ENCODE measurements at places on chromosomes 4 and X. TPM values are rescaled to one million over a fixed set of nuclear protein-coding genes. Genes with fewer than 3 reads are reported as not detected.

DNA sequence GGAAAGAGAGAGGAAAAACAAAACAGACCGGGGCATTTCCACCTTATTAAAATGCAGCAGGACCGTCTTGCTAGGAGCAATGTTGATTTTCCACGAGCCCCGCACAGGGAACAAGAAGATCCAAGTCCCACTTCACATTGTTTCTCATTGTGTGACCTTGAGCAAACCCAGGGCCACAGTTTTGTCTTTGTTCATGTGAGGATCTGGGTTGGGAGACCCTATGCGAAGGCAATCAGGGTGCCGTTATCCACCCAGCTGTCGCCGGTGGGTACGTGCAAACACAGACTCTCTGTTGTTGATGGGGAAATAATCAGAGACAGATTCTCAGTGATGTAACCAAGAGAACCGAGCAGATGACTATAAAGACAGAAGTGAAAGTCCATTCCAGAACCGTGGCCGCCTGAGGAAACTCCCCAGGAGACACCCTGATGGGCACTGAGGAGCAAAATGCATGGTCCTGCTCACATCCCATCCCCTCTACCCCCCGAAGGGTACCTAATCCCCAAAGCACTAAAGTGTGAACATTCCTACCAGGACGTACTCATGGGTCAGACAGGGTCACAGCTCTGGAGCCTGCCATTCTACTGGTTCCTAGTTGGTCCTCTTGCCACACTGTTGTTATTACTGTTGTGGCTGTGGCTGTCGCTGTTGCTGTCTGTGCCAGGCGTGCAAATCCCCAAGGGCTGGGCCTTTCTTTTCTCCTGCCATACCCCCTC lies 102.7 kb upstream of the RBPJ start:
- peak overlapping the region; percentile 36 for H3K27ac ChIP-seq
- DNase-seq = peak; percentile 24
- H3K4me3 ChIP-seq = no peak overlapping the region

DNA sequence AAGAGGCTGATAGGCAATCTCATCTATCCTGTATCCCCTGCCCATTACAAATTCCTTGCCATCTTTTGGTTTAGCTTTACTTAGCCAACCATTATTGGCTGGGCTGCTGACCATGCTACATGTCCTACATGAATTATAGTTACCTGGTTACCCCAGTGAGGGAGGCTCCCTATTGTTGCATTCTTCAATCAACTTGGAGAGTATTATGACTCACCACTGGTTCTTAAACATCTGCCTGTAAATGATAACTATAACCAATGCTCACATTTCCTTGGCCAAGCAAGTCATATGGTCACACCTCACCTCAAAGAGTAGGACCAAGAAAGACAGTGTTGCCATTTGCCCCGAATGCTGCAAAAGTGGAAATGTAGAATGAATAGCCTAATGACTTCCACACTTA lies 297.6 kb downstream of the IL15 start:
- no peaks in the 10 kb centered on the region for H3K27me3 ChIP-seq
- no peaks in the 10 kb centered on the region for H3K4me1 ChIP-seq
- no peak for DNase-seq
- H3K4me3 ChIP-seq = no peak overlapping the region
- H3K27ac ChIP-seq = no peak overlapping the region
- H3K36me3 ChIP-seq = no peaks in the 10 kb centered on the region

DNA sequence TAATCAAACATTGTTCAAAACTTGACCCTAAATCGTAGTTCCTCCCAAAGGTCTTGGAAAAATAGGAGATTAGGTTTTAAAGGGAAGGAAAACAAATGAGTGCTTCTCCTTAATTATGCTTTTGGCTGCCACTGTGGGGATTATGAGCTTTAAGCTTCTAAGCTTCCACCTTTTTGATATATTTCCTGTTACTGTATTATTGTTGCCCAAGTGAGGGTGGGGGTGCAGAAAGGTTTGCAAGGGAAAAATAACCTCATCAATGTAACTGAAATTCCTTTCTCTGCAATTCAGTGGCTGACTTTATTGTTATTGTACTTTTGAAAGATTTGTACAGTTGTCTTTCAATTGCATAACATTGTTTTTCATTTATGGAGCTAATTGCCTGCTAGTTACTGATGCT lies 285.1 kb downstream of the FRMPD4 start:
- H3K36me3 ChIP-seq = no peaks in the 10 kb centered on the region
- no peak overlapping the region for H3K4me3 ChIP-seq
- no peak for DNase-seq

- DNase-seq = no peak
Observed at GRCh38 chrX:12439416-12439815, 301.1 kb downstream of the FRMPD4 start.

AASDH gene
- total RNA-seq = 4.5 TPM

DNA sequence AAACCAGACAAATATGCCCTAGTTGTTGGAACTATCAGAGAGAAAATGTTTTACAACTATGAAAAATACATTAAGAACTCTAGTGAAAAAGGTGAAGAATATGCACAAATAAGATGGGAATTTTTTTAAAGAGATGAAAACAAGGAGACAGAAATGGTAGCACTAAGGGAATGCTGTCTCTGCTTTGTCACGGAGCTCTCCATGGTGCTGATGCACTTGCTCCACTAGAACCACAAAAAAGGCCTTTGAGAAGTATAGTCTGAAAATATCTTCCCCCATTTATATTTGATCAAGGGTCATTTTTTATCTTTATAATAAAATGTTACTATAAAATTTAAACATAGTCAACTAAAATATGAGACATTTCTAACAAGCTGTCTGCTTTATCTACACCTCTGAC lies 1655.5 kb upstream of the AGA start:
- no peak overlapping the region for H3K4me3 ChIP-seq
- DNase-seq = no peak
- H3K36me3 ChIP-seq = no peaks in the 10 kb centered on the region

YTHDC1 gene
- 53.0 TPM for total RNA-seq

DNA sequence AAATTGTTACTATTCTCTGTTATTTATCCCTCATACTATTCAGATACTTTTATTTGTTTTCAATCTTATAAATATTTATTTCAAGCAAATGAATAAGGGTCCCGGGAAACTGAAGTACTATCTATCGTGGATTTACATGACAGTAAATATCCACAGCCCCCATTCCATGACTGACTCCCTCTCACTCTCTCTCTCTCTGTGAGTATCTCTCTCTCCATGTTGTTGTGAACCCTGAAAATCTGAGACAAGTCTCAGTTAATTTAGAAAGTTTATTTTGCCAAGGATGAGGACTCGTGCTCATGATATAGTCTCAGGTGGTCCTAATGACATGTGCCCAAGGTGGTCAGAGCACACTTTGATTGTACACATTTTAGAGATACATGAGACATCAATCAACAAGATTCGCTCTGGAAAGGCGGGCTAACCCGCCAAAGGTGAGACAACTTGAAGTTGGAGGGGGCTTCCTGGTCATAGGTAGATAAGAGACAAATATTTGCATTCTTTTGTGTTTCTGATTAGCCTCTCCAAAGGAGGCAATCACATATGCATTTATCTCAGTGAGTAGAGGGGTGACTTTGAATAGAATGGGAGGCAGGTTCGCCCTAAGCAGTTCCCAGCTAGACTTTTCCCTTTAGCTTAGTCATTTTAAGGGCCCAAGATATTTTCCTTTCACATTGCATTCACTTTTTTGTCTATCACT lies 986.4 kb downstream of the NLGN4X start:
- H3K4me1 ChIP-seq = no peaks in the 10 kb centered on the region
- H3K27me3 ChIP-seq = no peaks in the 10 kb centered on the region
- no peak overlapping the region for H3K4me3 ChIP-seq
- no peak for DNase-seq
- H3K27ac ChIP-seq = no peak overlapping the region

All from psoas muscle (tissue), 8 donors.